Spleen (tissue), 13 donors: ENCODE measurements at places on chromosomes 1 and 21. TPM values are rescaled to one million over a fixed set of nuclear protein-coding genes. Genes with fewer than 3 reads are reported as not detected.

Gene LINGO4
- total RNA-seq: 0.23 TPM

GRCh38 chr1:108075055-108075454 lies 110.1 kb upstream of the VAV3 start:
- DNase-seq: no peak

DNA sequence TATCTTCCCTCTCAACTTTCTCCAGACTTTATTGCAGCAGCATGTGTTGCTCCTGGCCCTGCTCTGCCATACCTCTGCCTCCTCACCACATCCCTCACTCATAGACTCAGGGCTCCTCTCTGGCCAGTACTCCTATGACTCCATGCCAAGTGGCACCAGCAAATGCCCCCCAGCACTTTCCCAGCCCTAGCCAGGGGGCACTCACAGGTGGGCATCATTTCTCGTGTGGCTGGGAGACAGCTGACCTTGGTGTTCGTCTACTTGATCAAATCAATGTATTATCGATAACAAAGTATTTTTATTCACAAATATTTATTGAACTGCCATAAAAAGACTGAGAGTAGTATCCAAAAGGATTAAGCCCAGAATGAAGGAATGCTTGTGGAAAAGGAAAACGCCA lies 418.2 kb downstream of the FAM72C start:
- no peak for DNase-seq

Gene CD160
- 9.9 TPM for total RNA-seq

Gene GCSAML
- total RNA-seq: 0.39 TPM

DNA sequence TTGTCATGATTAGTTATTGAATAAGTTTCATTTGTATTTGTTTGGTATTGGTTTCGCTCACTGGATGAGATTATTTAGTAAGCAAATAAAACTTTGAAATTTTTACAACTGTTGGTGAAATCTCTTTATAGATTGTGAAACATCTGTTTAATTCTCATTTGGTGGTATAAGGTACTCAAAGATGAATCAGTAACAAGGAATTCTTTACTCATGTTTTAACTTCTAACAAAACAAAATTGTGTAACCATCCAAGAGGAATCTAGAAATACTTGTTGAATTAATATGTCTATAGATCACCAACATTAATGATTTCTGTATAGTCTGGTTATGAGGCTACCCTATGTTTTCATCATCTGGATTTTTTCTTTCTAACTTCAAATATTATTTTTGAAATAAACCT lies 62.8 kb upstream of the USP25 start:
- no peak for DNase-seq

Gene FCER1A
- total RNA-seq: not detected

Gene S100A9
- total RNA-seq: 2,755 TPM

GRCh38 chr1:207619871-207620542 lies 24.9 kb upstream of the CR1L start:
- no peak for DNase-seq

DNA sequence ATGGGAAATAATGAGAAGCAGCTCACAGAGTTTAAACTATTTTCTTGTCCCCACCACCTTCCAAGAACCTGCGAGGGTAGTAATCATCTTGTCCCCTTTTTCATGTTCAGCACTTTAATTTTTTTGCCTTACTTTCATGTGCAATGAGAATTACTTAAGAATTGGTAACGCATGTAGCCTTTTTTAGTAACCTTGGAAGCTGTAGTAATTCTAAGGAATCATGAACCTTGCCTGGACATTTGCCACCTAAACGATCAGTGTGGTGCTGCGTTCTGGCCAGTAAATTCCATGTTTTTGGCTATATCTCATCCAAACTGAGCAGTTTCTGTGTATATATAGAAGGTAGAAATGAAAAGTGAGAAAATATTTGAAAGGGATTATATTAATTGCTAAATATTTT lies 3.9 kb upstream of the VAMP3 start:
- DNase-seq: no peak

Gene KLHDC7A
- total RNA-seq: not detected

GRCh38 chr1:186681121-186681520 lies 898 bp upstream of the PTGS2 start:
- no peak for DNase-seq

GRCh38 chr1:232463225-232463624 lies 166.7 kb downstream of the SIPA1L2 start:
- no peak for DNase-seq
